ENCODE measurements at places on chromosomes 7 and 10.

DNA sequence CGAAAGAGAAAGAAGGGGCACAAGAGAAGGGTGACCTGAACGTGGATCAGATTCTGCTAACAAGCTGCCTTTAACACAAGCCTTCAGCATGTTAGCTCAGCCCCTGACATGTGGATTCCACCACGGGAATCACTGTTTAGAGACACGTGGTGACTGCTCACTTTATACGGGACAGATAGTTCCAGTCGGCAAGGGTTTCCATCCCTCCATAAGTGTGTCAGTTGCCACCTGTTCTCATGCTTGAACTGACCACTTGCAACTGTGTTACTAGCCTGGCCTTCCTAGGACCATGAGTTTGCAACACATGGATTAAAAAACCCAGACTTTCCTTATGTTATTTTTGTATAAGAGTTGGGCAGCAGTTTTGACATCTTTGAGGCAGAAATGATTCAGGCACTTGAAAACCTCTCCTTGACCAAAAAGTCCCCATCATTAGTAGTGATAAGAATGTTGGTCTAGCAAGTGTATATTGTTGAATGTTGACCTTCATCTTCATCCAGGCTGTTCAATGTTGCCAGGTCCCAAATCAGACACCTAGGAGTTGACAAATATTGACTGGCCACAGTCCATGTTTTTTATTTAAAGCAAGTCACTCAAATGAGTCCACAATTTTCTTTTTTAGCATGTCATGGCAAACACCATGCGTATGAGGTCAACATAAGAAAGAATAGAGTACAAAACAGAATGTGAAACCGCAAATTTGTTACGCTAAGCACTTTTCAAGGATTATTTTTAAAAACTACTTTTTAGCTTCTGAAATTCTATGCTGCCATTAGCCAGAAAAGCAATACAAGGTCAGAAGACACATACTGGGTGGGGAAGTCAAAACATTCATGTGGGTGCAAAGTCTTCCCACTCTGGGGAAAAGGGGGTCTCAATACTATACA is 101.6 kb downstream of the ABLIM1 start:
- no peak for DNase-seq

DNA sequence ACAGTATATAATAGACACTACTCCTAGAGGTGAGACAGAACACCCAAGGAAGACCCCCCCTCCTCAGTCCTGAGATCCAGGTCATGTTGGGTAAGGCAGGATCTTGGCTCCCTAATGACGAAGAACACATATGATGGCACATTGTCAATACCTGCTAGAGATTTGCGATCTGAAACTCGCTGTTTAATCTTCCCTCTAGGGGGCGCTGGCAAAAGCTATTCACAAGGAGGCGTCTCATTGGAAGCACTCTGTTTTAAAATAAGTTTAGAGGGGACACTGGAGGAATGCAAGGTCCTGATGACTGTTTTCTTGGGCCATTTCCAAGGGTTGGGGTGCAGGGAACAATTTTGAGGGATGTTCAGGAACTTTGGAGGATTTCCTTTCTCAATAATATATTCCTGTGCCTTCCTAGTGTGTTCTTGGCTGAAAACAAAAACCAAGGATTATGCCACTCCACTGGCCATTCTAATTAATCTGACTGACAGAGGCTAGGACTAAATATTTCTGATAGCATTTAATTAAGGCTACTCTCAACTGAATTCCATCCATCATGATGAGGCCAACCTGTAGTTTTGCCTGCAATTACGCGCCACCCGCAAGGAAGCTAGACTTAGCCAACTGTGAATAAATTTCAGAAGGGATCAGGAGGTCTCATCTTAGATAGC is 1013.8 kb upstream of the MBL2 start:
- DNase-seq: no peak

- DNase-seq: no peak
Observed at GRCh38 chr7:76241141-76241540, 39.4 kb downstream of the SRRM3 start.

DNA sequence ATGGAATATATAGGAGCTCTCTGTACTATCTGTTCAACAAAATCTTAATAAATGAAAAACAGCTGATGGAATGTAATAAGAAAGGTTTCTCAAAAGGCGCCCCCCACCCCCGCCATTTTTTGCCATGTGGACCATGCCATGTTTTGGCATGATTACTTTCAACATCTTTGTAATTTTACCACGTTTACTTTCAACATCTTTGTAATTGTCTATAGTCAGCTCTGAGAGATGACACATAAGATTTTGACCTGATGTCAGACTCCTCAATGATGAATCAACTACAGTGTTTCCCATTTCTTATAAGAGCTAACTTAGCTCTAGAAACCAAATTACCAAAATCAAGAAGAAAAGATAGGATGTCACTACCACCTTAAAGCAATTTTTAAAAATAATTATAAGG is 144.9 kb upstream of the AHR start:
- DNase-seq: no peak

- no peak for DNase-seq
Observed at GRCh38 chr7:149838992-149839408, 825 bp downstream of the ZNF862 start.

DNA sequence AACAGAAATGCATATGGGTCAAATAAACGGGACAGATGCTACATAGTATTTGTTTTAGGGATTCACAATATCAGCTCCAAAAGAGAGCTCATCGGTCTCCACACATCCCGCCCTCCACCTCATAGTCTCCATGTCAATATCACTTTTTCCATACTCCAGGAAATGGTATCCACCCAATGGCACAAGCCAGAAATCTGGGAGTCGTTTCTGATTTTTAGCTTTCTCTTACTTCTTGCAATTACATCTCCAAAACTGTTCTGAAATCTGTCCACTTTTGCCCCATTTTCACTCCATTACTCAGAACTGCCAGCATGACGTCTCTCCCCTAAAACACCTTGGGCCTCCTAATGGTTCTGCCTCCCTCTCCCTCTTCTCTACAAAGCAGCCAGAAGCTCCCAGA is 47.4 kb upstream of the EZH2 start:
- no peak for DNase-seq

- DNase-seq: no peak
Observed at GRCh38 chr10:100784126-100784525, 38.7 kb downstream of the PAX2 start.

GRCh38 chr10:93916257-93917063 is 22.7 kb downstream of the SLC35G1 start:
- no peak for DNase-seq

GRCh38 chr7:130683026-130683425 is 3.3 kb downstream of the TSGA13 start:
- no peak for DNase-seq

- DNase-seq: no peak
Observed at GRCh38 chr10:71694567-71694968, 25.0 kb downstream of the C10orf105 start.

- no peak for DNase-seq
Observed at GRCh38 chr7:40865441-40866233, 730.8 kb downstream of the SUGCT start.

- DNase-seq: no peak
Observed at GRCh38 chr7:36686499-36686898, 37.8 kb downstream of the AOAH start.

GRCh38 chr10:104336821-104337467 is 1.3 kb downstream of the ITPRIP start:
- no peak for DNase-seq

- no peak for DNase-seq
Observed at GRCh38 chr10:86370006-86370585, 3.5 kb upstream of the GRID1 start.

DNA sequence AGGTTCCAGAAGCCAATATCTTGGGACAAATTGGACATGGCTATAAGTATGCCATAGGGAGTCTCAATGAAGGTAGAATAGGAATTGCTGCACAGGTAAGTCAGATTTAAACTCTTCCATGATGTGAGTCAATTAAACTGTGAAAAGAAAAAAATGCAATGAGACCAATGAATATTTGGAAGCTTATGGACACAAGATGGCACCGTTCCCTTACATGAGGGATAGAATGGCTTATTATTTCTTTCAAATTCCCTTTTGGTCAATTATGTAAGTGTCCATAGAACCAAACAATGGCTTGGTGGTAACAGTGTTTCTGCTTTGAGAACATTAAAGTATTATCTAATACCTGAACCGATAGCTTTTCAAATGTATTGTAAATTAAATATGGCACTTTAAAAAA is 35.6 kb downstream of the ACADSB start:
- DNase-seq: no peak

DNA sequence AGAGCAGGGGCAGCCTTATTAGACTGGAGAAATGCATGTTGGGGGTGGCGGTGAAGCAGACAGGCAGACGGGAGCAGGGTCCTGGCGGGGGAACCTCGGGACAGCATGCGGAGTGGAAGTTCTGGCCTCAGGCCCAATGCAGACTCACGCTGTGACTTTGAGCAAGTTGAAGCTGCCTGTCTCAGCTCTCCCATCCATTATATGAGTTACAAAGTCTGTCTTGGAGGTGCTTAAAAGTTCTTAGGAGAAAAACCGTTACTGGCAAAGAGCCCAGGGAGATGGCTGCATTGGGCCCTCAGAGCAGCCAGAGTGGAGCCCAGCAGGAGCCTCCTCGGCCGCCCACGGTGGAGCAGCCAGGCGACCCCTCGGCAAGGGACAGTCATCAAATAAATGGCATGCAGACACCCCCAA is 509.5 kb downstream of the PLXNA4 start:
- no peak for DNase-seq

DNA sequence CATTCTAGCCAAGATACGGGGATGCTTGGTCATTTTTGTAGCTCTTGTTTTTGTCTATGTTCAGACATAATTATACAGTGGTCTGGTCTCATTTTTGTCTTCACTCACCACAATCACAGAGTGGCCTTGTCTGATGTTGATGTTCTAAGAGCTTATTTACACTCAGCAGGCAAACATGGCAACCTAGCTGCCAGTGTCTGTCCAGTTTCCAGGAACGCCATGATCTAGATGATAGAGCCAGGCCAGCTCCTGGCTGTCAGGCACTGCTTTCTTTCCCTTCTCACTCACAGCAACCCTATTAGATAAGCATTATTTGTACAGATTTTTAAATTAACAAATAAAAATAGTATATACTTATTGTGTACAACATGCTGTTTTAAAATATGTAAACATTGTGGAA is 98.6 kb upstream of the PHF14 start:
- no peak for DNase-seq

- no peak for DNase-seq
Observed at GRCh38 chr10:119132521-119133345, 28.8 kb downstream of the DENND10 start.

GRCh38 chr7:101832205-101832631 is 14.8 kb downstream of the CUX1 start:
- DNase-seq: no peak

DNA sequence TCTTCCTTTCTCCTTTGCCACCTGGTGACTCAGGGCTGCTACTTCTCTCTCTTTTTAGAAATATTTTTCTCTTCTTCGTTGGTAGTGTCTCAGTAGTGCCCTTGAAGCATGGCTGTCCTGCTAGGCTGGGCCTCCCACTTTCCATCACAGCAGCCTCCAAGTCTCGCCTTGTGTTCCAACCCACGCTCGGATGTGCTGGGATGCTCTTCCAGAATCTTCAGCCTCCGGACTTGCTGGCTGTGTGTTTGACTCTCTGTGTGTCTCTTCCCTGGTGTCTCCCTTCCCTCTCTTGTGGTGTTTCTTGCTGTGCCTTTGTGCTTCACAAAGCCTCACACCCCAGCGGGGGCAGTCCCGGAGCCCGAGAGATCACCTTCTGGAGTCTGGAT is 100.5 kb downstream of the INPP5A start:
- DNase-seq: no peak

DNA sequence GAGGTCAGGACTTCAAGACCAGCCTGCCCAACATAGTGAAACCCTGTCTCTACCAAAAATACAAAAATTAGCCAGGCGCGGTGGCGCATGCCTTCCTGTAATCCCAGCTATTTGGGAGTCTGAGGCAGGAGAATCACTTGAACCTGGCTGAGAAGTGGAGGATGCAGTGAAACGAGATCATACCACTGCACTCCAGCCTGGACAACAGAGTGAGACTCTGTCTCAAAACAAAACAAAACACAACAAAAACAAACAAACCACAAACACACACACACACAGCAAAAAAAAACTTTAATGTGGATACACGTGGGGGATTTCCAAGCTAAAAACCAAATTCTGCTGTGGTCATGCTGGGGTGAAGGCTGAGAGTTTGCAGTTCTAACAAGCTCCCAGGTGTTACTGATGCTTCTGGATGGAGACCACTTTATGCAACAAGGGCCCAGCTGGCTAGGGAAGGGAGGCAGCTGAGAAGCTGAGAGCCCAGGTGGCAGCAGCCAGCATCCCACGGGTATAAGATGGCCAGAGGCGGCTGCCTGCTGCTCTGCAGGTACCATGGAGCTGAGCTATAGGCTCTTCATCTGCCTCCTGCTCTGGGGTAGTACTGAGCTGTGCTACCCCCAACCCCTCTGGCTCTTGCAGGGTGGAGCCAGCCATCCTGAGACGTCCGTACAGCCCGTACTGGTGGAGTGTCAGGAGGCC is at the start of gene ZP3:
ZP3 (plus strand) TSS at position 538 of the 699 bp plus-strand sequence; CDS start at position 553, 15 bp downstream.
- no peak for DNase-seq

DNA sequence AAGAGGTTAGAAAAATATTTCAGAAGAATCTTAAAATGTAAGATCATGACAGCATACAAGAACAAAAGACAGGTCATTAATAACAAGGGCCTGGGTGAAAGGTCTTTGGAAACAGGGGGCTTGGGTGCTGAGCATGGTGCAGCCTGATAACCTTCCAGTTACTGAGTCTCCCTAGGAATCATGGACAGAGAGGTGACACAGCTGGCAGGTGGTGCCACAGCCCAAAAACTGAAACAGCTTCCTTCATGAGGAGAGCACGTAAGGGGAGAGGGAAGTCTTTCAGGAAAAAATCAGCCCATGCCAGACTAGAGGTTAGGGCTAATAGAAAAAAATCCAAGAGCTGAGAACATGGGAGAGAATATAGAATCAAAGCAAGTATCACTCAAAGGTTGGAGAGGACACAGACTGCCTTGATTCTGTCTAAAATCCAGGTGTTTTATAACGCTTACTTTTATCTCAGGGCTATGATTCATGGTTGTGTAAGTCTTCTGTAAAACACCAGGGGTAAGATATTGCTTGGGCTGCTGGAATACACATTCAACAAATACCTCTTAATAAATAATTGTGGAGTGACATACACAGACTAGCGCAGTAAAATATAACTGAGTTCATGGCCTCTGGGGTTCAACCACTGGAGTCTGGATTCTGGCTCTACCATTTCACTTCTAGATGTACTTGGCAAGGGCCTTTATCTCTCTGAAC is 88.1 kb downstream of the SEMA3C start:
- no peak for DNase-seq

GRCh38 chr7:134104166-134104565 is 23.0 kb upstream of the LRGUK start:
- DNase-seq: no peak

DNA sequence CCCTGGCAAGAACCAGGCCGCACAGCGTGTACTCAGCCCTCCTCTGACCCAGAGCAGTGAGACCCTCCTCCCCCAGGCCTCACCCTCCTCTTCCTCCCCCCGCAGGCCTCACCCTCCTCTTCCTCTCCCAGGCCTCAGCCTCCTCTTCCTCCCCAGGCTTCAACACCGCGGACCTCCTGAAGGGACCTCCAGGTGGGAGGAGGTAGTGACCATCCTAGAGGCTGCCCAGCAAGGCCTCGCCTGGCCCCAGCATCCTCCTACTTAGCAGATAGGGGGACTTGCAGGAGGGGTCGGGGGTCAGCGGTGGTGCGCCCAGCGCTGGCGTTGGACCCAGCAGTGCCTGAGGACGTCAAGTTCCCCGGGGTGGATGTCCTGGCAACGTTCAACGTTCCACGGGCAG is 270.8 kb downstream of the ELFN1 start:
- DNase-seq: no peak

Data from stimulated activated CD4-positive, alpha-beta T cell treated with anti-CD3 and anti-CD28 coated beads, TNF-alpha, amount 100 ng/mL, for 48 hours (primary cell).